DMS153 (cell line): ENCODE measurements at places on chromosomes 2 and 18.

DNA sequence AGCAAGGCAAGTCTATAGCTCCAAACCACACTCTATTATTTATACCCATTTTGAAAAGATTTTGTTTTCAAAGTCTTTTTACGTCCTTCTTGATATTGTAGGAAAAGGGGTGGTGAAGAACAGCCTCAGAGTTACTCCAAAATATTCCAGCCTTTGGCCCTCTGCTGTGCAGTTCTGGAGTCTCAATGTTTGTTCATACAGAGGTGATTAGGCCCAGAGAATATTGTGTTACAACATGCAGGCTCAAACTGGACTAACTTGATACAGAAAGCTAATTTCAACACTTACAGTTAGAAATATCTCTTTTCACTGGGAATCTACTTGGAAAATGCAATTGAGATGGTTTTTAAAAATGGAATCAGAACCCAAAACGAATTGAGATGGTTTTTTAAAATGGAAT is 40.4 kb upstream of the SLC25A52 start:
- no peak for DNase-seq

DNA sequence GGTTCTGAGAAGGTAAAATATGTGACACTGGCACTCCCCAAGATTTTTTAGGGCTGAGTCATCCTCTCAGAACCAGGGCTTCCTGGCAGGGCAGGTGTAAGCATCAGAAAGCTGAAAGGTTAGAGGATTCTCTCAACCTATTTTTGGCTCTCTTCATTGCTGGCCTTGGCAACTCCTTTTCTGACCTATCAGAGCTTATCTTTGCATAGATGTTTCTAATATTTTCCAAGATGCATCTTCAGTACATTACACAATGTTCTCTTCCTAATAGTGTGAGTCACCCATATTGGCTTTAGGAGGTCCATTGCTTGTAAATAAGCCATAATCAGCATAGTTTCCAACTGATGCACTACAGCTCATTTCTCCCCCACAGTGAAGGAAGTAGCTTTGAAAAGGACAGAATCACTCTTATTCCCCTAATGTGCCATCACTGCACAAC is 2008.4 kb upstream of the PIK3C3 start:
- DNase-seq = peak; percentile 64

GRCh38 chr2:166784296-166784946 is 103.9 kb upstream of the XIRP2 start:
- DNase-seq = peak; percentile 97

DNA sequence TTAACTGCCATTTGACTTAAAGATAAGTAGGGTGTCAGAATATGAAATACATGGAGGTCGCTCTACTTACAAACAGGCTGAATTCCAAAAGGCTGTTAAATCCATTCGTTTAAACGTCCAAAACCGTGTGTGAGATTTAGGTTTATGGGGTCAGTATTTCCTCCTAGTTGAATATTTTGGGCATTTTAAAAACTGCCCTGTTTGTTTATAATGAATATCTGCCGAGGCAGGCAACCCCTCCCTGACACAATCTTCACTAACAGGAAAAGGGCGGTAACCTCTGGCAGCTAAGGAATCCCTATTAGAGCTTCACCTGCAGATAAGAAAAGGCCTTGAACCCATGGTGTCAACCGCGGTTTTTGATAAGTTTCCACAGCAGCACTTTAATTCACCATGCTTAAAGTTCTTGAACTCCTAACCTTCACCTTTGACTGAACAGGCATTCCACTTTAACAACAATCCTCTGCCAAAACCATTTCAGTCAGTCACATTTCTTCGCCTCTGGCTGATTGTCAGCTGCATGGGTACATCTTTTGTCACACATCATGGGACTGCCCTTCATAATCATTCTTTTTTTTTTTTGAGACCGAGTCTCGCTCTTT is 17.8 kb downstream of the TRAK2 start:
- DNase-seq = no peak

DNA sequence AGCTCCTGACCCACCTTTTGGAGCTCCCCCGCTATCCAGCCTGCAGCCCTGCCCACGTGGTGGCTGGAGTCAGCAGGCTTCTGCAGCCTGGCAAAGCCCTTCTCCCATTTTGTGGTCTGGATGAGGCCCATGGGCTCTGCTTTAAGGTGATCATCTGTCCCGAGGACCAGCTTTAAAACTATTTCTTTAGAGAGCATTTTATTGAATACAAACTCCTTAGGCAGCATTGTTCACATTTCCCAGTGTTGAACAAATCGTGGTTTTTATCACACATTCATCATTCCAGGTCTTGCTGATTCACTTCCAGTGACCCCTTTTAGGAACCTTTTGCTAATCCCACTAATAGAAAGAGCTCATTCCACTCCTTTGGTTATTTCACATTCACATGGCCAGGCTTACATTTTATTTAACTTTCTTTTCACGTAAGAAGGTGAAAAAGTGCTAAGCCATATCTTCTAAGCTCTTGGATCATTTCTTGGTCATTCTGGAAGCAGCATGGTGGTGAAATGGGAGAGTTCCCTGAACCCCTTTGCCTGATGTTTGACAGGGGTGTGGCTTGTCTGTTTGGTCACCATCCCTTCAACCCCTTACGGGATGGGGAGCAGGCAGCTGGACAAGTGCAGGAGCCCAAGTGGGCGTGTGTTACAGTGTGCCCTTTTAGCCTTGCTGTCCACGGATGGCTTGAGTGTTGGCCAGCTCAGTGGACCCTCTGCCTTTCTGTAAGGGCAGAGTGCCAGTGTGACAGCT is 80.4 kb upstream of the RAPGEF4 start:
- no peak for DNase-seq

- DNase-seq = no peak
Measured at GRCh38 chr18:980586-980985, 75.9 kb downstream of the ADCYAP1 start.
